ENCODE measurements at places on chromosomes 11 and 22. TPM values are rescaled to one million over a fixed set of nuclear protein-coding genes. Genes with fewer than 3 reads are reported as not detected.

DCDC1 gene
- total RNA-seq, result not detected

DNA sequence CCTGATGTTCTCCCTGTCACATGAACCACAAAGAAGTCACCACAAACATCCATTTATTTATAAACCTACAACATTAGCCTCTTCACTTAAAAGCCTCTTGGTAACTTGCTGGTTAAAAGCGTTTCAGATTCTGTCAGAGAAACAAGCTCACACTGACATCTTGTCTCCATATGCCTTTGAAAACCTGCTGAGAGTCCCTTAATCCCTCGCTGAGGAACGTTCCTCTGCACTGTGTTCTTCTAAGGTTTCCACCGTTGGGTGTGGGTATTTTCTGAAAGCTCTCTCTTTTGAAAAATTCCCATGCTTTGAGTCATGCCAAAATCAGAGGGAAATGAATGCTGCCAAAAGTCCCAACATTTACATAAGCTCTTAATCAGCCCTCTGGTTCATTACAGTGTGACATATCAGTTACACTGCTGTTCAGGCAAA lies 149.8 kb downstream of the CCDC34 start:
- peak; percentile 17 for DNase-seq

KDM4E gene
- not detected for total RNA-seq

DNA sequence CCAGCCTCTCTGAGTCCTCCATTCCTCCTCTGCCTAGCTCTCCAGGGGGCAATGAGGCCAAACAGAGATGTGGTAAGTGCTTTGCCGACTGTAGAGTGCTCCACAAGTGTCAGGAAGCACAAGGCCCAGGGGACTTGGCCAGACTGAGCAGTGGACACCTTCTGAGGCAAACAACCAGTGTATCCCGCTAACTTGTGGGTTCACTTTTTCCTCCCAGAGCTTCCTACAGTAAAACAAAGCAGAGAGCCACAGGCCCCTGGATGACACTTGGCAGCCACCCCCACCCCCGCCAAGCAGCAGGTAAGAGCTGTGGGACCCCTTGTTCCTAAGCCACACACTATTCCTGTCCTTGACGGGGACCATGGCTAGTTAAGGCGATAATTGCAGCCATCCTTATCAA lies 160.9 kb downstream of the CACNA1I start:
- DNase-seq, result no peak
